Jurkat, Clone E6-1 (cell line): ENCODE measurements at places on chromosomes 7 and 10.

GRCh38 chr7:135966341-135967043 lies 10.7 kb downstream of the MTPN start:
- DNase-seq: peak; percentile 58

DNA sequence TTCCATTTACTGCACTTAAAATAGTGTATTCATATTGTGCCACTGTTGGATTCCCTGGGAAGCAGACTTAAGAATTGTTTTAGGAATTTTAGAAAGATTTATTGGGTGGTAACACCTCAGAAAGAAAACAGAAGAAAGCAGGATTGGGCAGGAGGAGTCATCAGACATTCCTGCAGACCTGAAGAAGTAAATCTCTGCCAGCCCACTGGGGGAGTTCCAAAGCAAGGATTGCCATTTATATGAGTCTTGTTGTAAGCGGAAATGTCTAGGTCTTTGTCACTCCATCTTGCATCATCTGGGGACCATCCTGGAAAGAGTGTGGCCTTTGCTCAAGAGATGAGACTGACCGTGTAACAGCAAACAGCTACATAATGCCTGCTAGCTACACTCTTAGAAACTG lies 947.6 kb upstream of the POT1 start:
- no peak for DNase-seq

GRCh38 chr7:155973451-155973997 lies 161.3 kb upstream of the SHH start:
- no peak for DNase-seq

DNA sequence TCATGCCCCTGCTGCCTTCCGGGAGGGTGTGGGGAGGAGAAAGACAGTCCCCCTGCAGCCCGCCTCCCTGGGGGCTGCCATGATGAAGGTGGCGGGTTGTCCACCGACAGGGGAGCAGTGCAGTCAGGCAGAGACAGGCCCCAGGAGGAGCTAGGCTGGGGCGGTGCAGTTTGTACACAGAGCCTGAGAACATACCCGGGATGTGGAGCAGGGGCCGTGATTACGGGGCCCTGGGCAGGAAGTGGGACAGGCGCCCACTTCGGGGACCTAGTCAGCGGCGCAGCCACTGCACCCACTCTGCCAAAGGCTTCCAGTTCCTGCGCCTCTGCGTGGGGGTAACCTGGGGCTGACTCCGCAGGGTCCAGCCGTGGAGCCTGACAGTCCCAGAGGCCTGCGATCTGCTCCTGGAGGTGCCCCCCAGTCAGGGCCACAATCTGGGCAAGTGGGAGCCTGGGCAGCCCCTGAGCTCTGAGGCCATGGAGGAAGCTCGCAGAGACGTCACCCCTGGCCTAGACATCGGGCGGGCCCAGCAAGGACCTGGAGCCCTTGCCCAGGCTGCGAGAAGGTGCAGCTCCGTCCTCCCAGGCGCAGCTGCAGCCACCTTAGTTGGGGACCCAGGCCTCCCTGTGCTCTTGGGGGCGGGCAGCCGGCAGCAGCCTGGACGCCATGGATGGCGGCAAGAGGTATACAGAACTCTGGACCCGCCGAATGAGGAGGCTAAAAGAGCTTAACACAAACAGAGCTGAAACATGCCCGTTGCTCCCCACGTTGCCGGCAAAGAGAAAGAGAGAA lies 1356.8 kb downstream of the XPNPEP1 start:
- no peak for DNase-seq

DNA sequence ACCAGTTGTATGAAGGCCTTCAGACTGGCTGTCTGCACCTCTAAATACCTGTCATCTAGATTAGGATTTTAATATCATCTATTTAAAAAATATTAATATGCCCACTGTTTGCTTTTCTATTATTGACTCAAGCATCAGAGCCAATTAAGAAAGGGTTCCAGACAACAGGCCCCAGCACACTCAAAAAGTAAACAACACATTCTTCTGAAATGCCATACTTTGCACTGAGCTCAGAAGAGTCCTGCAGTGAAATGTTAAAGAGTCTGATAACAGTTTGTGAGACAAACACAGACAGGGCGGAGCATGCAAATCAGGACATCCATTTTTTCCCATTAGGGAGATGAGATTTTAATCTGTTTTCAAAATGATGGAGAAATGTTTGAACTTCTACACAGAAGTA lies 45.9 kb upstream of the KLF6 start:
- no peak for DNase-seq

- peak; percentile 88 for DNase-seq
These were observed 76.9 kb upstream of the KMT2C start for GRCh38 chr7:152512706-152513105.

DNA sequence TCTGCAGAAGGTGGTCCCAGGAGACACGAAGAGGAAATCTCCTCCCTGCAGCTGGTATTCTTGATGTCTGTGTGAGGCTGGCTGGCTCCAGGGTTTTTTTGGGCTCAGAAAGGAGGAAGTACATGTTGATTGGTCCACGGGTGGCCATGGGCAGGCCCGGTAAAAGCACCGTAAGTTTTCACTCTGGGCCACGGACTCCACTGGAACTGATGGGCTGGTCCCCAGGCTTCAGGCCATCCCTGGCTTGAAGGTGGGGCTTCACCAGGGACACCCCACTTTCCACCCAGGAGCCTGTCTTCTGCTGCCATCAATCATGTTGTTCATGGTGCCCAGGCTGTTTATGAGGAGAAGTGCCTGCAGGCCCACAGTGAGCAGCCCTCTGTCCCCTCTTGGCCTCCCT lies 736.8 kb downstream of the PCDH15 start:
- DNase-seq: no peak
